Activated effector memory CD4-positive, alpha-beta T cell treated with anti-CD3 and anti-CD28 coated beads, Interleukin-2, amount 50 U/mL, for 16 hours (primary cell): ENCODE measurements at places on chromosomes 5 and 9.
A peak's percentile ranks its signal among the peaks of the same experiment; 100 is the strongest.

GRCh38 chr9:134101623-134102149 is 33.9 kb upstream of the BRD3 start:
- no peak for DNase-seq

DNA sequence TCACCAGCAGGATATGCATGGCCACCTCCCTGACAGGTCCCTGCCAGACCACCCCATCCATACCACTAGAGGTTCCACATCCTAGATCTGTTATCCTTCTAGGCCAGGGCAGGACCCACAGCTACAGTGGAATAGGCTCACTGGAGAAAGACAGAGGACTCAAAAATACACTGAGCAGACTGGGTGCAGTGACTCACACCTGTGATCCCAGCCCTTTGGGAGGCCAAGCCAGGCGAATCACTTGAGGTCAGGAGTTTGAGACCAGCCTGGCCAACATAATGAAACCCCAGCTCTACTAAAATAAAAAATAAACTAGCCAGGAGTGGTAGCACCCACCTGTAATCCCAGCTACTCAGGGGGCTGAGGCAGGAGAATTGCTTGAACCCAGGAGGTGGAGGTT is 56.5 kb upstream of the TESK1 start:
- DNase-seq: no peak

- DNase-seq: no peak
Observed at GRCh38 chr9:32737378-32737777, 46.0 kb upstream of the TMEM215 start.

GRCh38 chr5:104385906-104386305 is 823.3 kb upstream of the NUDT12 start:
- DNase-seq: no peak

GRCh38 chr5:6704361-6704851 is 8.8 kb upstream of the TENT4A start:
- no peak for DNase-seq

DNA sequence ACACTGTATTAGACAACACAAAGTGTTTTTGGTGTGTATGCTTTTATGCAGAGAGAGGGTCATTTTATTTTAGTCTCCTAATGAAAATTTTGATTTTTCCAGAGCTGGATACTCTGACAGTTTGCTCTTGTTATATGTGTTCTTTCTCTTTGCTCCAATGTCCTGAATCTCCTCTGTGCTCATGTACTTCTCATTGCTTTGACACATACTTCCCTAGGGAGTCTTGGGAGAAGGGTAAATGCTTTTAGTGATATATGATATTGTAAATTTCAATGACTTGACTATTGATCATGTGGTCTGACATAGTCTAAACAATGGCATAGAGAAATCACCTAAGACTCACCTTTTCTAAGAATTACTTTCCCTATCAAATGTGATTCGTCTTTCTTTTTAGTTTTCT is 972.6 kb upstream of the EDIL3 start:
- no peak for DNase-seq

DNA sequence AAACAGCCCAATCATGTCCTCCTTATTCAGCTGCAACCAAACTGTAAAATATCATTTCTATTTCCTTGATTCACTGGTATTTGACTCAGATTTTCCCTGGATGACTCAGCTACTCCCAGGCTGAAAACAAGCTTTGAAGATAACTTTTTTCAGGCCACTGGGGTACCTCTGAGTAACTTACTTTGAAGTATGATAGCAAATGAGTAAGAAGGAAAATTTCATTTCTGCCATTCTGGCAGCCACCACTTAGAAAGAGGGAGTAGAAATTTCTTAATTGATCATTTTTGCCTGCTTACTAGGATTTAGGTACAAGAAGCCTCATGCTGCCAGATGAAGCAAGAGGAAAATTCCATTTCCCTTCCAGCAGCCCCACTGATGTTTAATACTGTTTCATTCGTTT is 247.4 kb downstream of the PRELID2 start:
- no peak for DNase-seq

GRCh38 chr5:55440188-55440646 is 94.5 kb downstream of the PLPP1 start:
- peak; percentile 65 for DNase-seq

DNA sequence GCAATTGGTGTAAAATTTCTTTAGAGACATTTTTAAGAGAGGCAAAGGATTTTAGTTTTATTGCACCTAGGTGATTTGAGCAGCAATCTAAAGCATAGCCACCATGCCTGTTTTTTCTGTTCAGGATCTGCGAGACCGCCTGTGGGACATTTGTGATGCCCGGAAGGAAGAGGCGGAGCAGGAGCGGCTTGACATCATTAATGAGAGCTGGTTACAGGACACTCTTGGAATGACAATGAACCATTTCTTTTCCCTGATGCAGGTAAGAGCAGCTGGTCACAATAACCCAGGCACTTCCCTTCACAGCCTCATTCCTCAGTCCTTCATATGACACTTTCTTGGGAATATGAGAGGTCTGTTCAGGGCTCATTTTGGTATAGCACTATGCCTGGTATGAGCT is 103.2 kb upstream of the IL7R start:
- DNase-seq: no peak

DNA sequence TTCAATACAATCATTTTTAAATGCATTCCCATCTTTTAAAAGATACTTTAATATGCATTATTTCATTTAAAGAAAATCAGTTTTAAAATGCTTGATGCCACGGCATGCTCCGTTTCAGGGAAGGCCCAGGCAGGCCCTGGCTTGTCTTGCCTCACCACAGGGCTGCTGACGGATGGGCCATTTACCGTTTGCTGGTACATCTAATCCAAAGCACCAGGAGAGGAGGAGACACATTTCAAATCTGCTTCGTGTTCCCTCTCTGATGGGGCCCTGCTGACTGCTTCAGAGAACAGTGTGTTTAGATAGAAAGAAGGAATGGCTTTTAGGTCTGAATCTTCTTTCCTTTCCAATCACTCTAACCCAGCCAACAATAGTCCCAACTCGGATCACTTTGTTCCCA is 185.2 kb downstream of the DCP2 start:
- no peak for DNase-seq

- peak; percentile 86 for DNase-seq
Observed at GRCh38 chr5:40755093-40755406, 711 bp downstream of the TTC33 start.

GRCh38 chr9:18330401-18331309 is 143.3 kb upstream of the ADAMTSL1 start:
- no peak for DNase-seq

- DNase-seq: no peak
Observed at GRCh38 chr5:81631124-81631523, 119.8 kb downstream of the SSBP2 start.

DNA sequence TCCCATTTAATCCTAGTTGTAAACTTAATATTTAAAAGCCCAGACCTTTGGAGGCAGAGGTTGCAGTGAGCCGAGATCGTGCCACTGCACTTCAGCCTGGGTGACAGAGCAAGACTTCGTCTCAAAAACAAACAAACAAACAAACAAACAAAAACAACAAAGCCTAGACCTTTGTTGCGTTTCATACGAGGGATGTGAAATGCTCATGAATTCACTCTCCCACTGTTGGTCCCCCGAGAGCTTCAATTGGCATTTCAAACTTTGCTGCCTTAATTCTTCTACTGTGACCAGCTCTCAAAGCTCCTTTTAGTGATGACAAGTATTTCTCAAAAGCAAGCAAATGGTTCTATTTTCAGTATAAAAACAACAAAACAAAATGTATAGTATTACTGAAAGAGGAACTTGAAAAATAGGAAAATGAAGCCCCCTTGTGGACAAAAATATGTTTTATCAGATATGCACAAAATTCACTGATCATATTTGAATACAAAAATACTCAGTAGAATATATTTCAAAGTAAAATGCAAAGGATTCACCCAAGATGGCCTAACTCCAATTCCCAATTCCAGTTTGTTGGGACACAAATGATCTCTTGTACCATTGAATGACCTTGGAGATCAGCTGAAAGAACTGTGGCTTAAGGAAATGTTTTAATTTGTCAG is 140.4 kb downstream of the ESM1 start:
- DNase-seq: no peak

- no peak for DNase-seq
Observed at GRCh38 chr9:137255448-137256114, 454 bp downstream of the NELFB start.

- no peak for DNase-seq
Observed at GRCh38 chr5:117738571-117738970, 1163.9 kb upstream of the SEMA6A start.

DNA sequence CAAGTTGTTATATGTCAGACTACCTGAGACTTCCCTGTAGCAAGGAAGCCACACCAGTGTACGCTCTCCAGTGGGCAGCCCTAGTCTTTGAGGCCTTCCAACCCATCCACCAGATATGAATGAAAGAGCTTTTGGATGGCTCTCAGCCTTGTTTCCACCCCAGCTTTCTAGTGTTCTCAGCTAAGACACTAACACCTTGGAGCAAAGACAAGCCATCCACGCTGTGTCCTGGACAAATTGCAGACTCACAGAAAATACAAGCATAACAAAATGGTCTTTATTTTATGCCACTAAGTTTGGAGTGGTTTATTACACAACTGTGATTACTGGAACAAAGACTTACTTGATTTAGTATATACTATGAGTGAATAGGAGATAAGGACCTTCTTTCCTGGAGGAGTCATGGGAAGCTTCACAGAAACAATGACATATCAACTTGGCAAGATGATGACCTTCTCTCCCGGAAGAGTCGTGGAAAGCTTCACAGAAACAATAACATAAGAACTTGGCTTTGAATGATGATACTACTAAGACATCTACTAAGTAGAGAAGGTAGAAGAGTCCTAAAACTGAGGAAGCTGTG is 134.0 kb upstream of the VCAN start:
- DNase-seq: no peak

DNA sequence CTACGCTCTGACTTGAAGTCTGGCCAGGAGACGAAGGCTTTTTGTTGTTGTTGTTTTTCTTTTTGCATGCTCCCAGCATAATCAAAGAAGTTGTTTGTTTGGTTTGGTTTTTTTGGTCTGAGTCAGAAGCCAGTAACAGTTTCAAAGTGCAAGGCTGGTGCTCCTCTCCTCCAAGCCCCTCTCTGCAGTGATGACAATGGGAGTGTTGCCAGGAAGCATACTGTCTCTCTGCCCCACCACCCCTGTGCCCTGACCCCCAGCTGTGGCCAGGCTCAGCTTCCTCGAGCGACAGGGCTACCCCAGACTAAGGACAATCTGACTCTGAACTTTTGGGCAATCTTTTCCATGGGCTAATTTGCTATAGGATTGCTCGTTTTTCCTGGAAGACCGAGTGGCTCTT is 173.8 kb upstream of the PITX1 start:
- DNase-seq: peak; percentile 27

- no peak for DNase-seq
Observed at GRCh38 chr9:18761742-18762300, 271.2 kb downstream of the SAXO1 start.

DNA sequence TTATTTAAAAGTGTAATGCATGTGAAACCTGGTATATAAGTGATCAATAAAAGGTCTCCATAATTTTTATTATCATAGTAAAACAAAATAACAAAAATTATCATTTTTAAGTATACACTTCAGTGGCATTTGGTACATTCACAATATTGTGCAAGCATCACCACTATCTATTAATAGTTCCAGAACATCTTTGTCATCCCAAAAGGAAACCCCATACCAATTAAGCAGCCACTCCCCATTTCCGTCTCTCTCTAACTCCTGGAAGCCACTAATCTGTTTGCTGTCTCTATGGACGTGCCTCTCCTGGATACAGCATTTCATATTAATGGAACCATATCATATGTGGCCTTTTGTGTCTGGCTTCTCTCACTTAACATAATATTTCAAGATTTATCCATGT is 7.6 kb downstream of the OLFML2A start:
- no peak for DNase-seq

GRCh38 chr5:90446961-90447360 is 27.6 kb downstream of the MBLAC2 start:
- no peak for DNase-seq

- DNase-seq: no peak
Observed at GRCh38 chr5:109250533-109251329, 159.0 kb downstream of the PJA2 start.

DNA sequence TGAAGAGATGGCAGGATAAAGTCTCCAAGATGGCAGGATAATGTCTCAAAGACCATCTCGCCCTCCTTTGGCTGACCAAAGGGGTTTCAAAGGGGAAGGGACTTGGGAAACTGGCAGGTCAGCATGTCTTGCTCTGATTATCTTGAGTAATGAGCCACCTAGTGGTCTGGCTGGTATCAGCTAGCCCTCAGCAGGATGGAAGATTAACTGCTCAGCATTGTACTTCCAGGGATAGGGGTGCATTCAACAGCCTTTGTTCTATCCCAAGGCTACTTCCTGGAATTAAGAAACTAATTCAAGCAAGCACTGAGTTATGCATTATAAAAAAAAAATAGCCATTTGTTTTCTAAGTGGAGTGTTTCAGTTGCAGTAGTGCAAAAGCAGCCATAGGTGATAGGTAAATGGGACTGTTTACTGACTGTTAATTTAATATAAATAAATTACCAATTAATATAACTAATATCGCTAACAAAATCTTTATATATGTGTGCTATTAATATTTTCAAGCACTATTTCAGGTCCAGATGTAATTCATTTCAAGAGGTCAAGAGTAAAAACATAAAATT is 555.5 kb downstream of the CDH9 start:
- no peak for DNase-seq

GRCh38 chr5:150358261-150359095 is 981 bp downstream of the TCOF1 start:
- no peak for DNase-seq

GRCh38 chr5:116340799-116341198 is 233.8 kb downstream of the SEMA6A start:
- DNase-seq: no peak

GRCh38 chr5:157142317-157143126 is at the start of gene MED7:
Gene MED7, minus strand, starts transcription at chr5:157142865. Its CDS starts 3,434 bp downstream, at chr5:157139431.
- DNase-seq: peak; percentile 96

- no peak for DNase-seq
Observed at GRCh38 chr5:54446379-54446732, 9.1 kb upstream of the HSPB3 start.

DNA sequence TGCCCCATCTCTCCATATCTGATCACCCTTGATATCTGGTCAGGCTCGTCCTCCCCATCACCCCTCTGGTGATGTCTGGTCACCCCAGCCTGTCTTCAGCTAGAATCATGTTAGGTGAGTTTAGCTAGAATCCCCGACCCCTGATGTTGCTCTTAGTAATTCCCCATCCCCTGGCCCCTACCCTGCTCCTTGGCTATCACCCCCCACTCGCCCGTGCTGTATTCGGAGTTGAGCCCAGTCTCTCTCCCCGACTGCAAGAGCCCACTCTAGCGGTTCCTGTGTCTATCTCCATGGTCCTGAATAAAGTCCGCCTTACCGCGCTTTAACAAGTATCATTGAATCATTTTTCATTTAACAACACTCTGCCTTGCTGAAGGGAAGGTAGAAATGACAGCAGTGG is 33.7 kb downstream of the ADAMTS2 start:
- peak; percentile 44 for DNase-seq
